ENCODE measurements at places on chromosomes 2 and 18.

DNA sequence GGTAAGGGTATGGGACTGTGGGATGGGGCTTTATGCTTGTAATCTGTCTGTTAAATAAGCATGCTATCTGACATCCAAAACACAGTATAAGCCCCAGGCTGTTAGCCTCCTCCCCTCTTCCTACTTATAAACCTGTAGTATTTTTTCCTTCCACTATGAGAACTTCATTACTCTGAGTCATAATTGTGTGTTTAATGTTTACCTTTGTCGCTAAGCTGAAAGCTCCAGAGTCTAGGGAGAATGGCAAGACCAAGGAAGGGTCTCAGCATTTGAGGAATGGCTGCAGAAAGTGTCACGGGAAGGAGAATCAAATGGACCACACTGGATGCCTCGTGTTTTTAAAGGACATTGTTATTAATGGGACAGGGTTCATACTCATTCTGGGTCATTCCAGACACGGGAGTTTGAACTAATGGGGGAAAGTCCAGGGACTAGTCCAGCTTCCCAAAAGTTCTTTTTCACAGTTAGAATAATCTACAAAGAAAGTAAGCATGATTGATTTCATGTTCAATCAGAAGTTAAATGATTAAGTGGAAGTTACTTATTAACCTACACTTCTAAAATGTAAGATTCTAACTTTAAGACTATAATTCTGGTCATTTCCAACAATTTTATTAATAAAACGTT, 292.2 kb downstream of the AFF3 start:
- DNase-seq: no peak

DNA sequence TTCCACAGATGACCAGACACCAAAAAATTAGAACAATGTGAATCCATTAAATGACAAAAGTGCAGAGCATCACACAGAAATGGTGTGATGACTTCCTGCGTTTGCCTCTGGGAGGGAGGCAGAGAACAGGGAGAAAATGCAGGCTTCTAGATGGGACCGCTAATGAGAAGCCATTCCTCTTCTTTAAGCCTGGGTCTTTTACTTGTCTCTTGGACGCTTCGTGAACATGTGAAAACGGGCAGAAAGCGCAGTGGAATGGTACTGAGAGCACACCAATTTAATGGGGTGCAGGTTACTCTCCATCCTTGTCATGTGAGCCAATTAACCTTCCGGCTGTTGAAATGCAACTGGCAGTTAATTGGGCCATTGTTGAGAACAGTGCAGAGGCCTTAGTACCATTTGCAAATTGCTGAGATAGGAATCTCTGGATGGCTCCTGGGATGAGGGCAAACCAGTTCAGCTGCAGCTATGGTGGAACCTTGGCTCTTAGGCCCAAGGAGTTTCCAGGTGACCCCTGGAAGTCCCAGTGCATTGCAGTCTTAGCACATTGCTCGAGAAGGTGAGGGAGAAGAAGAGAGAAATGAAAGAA, 210.4 kb upstream of the CXCR4 start:
- no peak for DNase-seq

DNA sequence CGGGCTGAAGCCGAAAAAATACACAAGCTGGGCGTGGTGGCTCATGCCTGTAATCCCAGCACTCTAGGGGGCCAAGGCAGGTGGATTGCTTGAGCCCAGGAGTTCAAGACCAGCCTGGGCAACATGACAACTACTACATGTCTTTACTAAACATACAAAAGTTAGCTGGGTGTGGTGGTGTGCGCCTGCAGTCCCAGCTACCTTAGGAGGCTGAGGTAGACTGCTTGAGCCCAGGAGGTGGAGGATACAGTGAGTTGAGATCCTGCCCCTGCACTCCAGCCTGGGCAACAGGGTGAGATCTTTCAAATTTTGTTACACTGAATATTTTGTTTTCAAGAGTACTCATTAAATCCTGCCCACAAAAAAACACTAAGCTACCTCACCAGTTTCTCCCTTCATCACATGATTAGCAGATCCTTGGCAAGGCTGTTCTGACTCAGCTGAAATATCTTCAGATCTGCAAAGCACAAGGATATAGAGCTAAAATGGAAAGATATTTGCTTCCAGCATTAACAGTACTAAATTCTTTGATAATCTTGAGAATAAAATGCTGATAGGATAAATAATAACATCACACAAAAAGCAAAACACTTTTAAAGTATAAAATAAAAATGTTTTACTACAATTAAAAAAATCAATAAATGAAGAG, 28.2 kb upstream of the MCM6 start:
- no peak for DNase-seq

DNA sequence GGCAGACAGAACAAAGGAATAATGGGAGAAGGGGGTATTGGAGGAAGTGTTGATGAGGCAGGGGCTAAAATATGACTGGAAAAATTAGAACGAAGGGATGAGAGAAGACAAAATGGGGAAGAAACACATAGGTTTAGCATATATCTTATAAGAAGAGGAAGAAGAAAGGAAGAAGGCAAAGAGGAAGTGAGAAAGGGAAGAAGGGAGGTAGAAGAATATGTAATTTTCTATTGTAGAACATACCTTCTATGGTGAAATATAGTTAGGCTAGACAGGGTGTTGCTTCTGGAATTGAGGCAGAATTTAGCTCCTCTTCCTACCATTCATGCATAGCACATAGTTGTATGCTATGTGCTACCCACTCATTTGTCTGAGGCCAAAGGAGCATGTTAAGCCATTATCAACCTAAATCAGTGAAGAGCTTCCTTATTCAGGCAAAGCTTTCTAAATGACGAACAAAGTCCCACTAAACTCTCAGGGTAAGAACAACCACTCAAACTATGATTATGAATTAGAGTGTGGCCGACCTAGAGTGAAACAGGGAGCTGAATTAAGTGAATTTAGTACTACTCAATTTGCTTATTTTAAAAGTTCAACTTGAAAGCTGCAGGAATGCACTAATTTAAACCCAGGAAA, 180.9 kb upstream of the GALNT5 start:
- DNase-seq: no peak

DNA sequence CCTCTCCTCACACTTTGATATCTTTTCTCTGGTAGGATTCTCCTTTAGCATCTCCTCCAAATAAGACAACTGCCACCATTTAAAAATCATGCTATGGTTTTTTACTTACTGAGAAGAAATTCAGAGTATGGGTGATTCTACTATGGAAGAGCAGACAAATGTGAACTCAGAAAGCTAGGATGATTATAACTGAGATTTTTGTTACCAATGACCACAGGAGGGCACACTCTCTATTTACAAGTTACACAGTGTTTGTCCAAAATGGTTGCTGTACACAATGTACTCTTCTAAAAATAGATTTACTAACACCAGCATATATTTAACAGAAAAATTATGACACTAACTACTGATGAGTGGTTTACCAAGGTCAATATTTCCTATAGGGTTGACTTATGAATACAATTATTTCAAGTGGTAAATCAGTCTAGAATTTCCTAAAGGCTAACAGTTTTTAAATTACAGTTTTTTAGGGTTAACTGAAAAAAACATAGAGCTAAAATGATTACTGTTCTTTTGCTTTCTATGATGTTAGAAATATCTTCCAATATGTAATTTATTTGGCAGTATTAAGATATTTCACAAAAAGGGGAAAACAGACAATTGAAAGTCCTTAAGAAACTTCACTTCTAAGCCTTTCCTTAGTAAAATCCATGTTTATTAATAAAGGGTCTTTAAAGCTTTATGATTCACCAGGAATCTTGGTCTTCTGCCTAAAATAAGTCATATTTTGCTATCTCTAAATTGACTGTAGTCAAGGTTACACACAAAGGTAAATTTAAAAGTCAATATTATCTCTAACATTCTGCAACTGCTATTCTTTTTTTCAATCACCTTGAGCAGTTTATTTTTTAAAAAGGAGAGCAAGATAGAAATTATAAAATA, 57.2 kb downstream of the MAP4K3 start:
- DNase-seq: no peak

GRCh38 chr2:101770726-101771125, 73.2 kb downstream of the MAP4K4 start:
- no peak for DNase-seq

DNA sequence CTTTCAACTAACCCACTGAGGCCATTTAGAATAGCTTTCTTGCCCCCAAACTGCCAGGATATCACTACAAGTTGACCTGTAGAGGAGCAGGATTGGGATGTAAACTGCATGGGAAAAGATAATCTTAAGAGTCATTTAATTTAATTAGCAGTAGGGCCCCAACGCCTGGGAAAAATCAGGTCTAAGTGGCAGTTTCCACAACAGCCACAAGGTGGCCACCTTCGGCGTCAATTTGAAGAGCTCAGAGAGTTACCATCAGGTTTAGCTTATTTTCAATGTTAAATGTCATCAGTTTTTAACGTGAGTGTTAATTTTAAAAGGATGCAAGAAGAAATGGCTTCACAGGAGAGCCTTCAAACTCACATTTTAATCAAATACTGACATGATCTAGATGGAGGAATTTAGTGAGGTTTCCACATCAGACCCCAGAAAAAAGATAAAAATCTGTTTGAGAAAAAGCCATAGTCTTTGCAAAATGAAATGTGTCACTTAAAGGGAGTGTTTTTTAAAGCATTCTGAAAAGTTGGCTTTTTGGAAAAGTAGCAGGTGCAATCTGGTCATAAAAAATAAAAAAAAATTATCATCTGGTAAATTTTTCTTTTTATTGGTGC, 77.3 kb upstream of the UPP2 start:
- DNase-seq: no peak

GRCh38 chr2:168327328-168327727, 79.9 kb upstream of the STK39 start:
- DNase-seq: no peak

DNA sequence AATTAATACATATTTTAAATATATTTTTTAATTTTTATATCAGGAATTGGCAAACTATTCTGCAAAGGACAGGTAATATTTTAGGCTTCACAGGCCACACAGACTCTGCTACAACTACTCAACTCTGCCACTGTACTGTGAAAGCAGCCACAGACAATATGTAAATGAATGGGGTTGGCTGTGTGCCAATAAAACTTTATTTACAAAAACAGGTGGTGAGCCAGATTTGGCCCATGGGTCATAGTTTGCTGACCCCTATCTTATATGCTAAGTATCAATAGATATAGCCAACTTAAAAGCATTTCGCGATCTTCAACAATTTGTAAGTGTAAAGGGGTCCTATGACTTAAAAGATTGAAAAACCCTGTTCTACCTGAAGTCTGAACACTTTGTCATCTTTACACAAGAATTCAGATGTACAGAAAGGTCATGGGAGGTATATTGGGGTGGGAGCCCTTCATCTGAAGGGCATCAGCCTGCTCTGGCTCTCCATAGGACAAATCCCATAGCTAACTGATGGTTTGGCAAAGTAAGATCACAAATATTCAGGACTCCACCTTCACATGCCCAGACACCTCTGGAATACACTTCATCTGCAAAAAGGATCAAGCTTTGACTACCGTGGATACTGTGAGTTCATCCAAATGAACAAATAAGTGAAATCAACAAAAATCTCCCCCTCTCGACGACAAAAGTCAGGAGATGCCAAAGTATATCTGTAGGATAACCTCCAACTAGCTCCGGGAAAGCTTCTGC, 65.9 kb downstream of the C1D start:
- no peak for DNase-seq

- peak; percentile 81 for DNase-seq
Measured at GRCh38 chr2:46836295-46837111, 79.1 kb downstream of the MCFD2 start.

DNA sequence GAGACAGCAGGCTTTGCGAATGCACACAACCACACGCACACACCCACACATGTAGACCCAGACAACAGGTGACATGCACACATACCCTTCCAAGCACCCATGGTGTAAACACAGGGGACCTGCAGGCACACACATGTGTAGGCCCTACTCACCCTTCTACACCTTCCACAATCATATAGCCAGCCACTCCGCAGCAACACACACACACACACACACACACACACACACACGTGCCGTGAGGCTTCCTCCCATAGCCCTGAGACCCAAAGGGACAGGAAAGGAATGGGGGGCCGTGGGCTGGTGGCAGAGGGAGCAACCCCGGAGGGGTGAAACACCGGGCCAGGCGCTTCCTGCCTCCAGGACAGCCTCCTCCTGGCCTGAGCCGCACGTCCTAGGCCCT, 37.4 kb downstream of the BIN1 start:
- DNase-seq: no peak

DNA sequence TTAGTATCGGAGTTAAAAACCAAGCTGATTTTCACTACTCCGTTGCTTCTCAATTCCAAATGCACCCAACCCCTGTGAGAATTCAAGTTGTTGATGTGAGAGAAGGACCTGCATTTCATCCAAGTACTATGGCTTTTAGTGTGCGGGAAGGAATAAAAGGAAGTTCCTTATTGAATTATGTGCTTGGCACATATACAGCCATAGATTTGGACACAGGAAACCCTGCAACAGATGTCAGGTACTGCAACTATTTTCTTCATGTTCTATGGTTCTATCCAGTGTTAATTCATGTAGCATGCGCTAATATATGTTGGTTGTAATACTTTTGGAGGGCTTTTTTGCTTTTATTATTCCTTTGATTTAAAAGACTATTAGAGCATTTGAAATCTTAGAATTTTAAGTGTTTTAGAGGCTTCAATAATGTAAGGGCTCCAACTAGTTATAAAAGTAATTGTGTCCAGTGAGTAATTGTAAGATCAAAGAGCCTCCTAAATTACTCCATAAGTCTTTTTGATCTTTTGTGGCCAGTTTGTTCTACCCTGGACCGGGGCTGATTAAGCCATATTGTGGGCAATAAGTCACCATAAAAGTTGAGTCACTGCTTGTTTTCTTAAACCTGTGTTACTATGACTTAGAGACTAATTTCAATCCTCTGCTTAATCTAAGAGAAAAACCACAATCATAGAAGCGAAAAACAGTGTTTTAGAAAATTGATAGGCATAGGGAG, 22.9 kb downstream of the DSG4 start:
- no peak for DNase-seq

DNA sequence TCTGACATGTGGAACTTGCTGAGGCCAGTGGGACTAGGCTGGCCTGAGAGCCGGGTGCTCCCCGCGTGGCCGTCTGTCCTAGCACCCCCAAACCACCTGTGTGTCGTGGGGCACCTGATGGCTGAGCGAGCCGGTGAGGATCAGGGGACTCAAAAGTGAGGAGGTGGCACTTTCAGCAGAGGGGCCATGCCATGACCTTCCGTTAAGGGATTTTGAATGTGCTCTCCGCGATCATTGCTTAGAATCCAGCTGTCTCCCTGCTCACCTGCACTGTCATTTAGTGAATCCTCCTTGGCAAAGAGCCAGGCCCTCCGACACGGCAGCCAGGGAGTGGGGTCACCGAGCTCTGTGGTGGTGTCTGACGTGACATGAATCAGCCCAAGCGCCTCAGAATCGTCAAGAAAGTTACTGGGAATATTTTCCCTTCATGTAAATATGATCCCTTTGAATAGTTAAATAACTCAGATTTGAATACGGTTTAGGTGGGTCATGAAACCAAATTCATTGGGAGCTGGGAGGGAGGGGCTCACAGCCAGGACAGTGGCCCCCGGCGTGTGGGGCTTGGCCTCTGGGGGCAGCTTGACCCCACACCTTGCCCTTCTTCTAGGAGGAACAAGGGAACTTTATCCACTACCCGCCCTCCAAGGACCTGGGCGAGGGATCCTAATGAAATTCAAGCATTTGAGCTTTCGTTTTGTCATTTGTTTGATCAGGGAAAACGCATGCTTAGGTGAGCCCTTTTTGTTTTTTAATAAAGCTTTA, 9.5 kb downstream of the NFATC1 start:
- DNase-seq: peak; percentile 31

- DNase-seq: no peak
Measured at GRCh38 chr2:82674652-82675051, 1784.4 kb downstream of the SUCLG1 start.
